ENCODE measurements at places on chromosomes 5 and 9.

DNA sequence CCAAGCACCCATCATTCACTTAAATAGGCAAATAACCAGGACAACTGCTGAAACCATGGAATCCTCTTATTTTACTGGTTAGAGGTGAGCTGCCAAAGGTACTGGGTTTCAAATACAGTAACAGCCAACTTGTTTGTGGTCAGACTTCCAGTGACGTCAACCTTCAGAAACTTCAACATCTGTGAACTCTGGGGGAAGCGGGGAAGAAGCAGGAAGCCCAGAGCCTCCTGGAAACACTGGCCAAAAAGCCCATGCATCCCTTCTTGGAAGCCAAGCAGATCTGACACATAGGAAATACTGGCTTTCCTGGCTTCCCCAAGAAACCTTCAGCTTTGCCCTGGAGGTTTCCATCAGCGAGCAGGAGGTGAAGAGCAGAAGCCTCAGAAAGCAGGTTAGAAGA lies 4.9 kb upstream of the FRRS1L start:
- DNase-seq, result no peak

- DNase-seq, result no peak
Measured at GRCh38 chr9:11632691-11633090, 1019.9 kb upstream of the PTPRD start.

GRCh38 chr5:155504606-155505005 lies 491.1 kb downstream of the KIF4B start:
- no peak for DNase-seq

GRCh38 chr9:75088646-75089372 lies 495 bp downstream of the OSTF1 start:
- DNase-seq, result peak; percentile 33

DNA sequence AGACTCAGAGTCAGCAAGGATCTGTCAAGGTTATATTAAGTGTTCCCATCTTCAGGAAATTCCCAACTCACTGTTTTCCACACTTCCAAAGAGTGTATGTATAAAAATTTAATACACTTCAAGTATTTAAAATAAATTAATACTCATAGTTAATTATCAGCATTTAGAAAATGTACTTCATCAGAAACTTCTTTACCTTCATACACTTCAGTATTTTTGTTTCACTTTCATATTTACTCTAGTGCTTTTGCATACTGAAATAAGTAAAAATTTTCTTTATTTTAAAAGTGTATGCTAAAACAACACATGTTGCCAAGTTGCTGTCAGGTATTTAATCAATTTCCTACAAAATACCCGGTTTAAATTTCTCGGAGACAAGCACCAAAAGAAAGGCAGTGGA lies 16.5 kb downstream of the RICTOR start:
- DNase-seq, result no peak

DNA sequence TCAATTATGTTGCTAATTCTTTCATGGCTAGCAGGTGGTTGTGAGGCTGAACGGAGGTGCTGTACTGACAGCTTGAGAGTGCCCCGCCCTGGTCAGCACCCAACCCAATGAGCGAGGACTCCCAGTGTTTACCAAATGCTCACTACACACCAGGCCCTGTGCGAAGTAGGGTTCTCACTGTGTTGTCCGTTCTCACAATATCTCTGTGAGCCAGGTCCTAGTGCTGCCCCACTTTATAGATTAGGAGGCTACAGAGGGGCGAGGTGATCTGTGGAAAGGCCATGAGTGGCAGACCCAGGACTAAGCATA lies 28.2 kb downstream of the COL15A1 start:
- DNase-seq, result no peak

All from activated naive CD8-positive, alpha-beta T cell treated with anti-CD3 and anti-CD28 coated beads, Interleukin-2, amount 10 ng/mL, durations not matched to agents 7 days and 5 days (primary cell).